Kidney tubule cell (primary cell): ENCODE measurements at places on chromosomes 11 and 22.

GRCh38 chr11:63816166-63816565 is 2.9 kb downstream of the SPINDOC start:
- DNase-seq: no peak

- no peak for DNase-seq
Observed at GRCh38 chr11:78840623-78841022, 266.0 kb upstream of the NARS2 start.

GRCh38 chr11:47907499-47907898 is 59.3 kb upstream of the NUP160 start:
- DNase-seq: no peak

- DNase-seq: peak; percentile 61
Observed at GRCh38 chr11:9535189-9535781, 38.2 kb upstream of the WEE1 start.

GRCh38 chr11:60122414-60123036 is 34.1 kb downstream of the MS4A2 start:
- no peak for DNase-seq

DNA sequence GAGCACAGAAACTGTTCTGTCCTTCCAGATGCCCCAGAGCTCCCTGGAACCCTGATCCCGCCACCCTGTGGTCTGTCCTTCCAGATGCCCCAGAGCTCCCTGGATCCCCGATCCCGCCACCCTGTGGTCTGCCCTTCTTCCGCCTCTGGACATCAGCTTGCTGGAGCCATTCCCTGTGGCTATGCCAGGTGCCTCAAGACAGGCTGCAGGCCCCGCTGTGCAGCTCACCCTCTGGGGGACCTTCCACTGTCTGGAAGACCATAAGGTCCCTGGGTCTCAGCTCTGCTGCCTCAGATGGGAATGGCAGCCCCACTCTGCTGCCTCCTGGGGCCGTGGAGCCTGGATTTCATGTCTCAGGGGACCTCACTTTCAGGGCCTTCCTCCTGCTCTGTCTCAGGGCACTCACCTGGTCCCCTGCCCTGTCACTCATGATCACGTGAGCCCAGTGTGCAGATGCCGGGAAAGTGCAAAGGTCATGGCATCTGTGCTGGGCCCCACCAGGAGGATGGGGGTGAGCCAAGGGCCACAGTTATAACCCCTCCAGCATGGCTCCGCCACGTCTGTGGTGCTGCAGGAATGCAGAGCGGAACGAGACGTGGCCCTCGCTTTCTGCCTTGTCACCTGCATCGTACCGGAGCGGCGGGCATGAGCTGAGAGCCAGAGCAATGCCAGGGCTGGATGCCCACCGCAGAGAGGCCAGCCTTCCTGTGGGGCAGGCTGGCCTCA is 1520.7 kb downstream of the BRD1 start:
- DNase-seq: no peak

GRCh38 chr22:36249160-36249559 is 3.8 kb upstream of the APOL1 start:
- no peak for DNase-seq
